Activated CD4-positive, alpha-beta memory T cell treated with anti-CD3 and anti-CD28 coated beads, Interleukin-2, amount 10 ng/mL, durations not matched to agents 7 days and 5 days (primary cell): ENCODE measurements at places on chromosomes 2 and 18. TPM values are rescaled to one million over a fixed set of nuclear protein-coding genes. Genes with fewer than 3 reads are reported as not detected.

The COLEC12 gene
- total RNA-seq = not detected

DNA sequence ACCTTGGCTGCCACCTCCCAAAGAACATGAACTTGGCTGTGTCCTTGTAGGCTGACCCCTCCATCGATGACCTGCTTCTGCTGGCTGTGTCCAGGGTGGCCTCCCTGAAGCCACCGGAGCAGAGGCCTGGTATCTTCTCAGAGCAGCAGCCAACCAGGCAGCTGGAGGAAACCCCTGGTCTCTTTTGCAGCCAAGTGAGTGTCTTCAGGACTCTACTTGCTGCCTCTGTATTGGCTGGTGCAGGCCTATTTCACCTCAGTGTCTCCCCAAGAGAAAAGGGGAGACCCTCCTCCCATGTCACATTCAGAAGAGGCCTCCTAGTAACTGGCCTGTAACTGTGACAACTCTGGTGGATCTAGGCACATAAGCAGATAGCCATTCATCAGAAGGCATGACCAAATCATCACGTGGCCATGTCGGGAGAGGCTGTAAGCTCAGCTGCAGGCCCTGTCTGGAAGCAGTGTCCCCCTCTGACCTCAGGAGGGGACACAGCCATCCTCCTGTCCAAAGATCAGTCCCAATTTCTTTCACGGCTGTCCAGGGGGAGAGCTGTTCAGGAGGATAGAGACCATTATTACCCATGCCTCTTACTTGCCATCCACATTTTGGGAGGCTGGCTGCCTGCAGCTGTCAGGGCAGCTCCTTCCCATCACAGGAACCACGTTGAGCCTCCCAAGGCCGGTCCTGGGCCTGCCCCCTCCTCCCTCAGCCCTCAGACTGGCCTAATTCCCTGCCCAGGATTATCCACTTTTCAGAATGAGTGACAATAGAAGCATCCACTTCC, 20.9 kb upstream of the ROCK2 start:
- no peak for DNase-seq

GRCh38 chr2:197705912-197706838, 1.0 kb downstream of the MARS2 start:
- DNase-seq = peak; percentile 52

DNA sequence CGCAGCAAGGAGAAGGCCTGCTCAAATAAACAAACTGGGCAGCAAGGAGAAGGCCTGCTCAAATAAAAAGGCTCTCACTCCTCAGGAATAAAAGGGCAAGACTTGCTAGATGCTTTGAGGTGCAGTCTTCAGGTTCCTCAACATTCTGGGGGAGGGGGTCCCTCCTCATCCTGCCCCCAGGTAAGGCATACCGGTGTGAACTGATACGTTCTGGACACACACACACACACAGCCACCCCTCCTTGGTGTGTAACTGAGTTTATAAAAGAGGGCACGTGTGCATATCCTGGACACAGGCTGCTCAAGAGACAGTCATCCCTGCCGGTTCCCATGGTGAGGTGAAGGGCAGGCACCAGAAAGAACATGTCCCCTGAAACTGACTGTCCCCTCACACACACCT, 4.5 kb downstream of the TEX261 start:
- peak; percentile 7 for DNase-seq

- no peak for DNase-seq
Measured at GRCh38 chr2:238165288-238165921, 6.6 kb downstream of the ERFE start.

DNA sequence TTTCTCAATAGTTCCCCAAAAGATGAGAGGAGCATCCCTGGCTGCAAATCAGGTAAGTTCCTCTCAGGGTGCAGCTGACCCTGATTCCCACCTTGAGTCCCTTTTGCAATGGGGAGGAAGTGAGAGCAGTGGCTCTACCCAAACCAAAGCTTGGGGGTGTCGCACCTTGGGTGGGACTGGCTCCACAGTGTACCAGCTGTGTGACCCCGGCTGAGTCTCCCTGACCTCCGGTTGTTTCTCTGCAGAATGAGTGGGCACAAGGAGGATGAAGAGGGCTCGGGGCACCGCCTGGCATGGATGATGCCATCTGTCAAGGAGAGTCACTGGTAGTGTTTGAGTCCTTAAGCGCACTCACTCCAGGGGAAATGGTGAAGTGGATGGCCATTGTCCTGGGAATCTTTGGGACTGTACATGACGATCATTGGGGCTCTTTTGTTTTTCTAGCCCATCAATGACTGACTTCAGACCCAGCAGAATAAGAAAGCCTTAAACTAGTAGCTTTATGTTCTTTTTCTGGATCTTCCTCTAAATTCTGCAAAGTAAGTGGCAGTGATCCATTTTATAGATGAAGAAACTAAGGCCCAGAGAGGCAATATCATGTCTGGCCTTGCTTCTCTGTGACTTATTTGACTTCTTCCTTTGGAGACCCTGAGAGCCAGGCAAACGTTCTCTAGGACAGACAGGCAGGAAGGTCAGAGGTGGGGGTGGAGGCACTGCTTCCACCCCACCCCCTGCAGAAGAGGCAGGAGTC, 106.3 kb upstream of the ST3GAL5 start:
- no peak for DNase-seq

GRCh38 chr18:38557006-38557405, 991.4 kb upstream of the CELF4 start:
- no peak for DNase-seq

GRCh38 chr18:34697891-34698290, 12.2 kb upstream of the DTNA start:
- DNase-seq = no peak

- DNase-seq = no peak
Measured at GRCh38 chr2:71824436-71824835, 323.2 kb downstream of the CYP26B1 start.

DNA sequence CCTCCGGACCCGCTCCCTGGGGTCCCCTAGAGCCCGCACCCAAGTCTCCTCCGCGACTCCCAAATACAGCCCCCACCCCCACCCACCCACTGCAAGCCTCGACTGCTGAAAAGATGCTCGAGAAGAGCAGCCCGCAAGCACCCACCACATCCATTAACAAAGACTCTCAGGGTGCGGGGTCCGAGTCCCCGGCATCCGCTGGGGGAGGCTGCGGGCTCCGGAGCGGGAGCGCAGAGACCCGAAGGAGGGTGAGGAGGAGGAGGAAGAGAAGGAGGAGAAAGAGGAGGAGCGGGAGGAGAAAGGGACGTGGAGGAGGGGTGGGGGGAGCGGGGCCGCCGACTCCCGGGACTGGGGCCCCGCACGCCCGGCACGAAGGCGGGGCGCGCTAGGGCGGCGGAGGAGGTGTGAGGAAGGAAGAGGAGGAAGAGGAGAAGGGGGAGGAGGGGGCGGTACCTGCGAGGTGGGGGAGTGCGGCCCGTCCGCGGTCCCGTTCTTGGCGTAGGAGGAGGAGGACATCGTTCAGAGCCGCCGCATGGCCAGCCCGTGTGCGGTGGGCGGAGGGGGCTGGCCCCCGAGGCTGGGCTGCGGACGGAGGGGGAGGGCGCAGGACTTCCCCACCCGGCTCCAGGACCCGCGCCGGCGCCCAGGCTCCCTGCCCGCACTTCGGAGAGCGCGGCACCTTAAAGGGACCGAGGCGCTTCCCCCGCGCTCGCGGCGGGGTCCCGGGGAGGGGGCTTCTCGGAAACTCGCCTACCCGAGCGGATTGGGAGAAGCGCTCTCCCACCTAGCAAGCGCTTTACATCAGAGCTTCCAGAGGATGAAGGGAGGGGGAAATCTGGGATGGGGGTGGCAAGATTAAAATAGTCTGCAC, at the start of gene CACNB4:
Gene CACNB4, minus strand, starts transcription at position 549 of the 871 bp plus-strand sequence.
- peak; percentile 17 for DNase-seq

The WDPCP gene
- total RNA-seq = 6.3 TPM
